ENCODE measurements at places on chromosomes 5 and 9.

DNA sequence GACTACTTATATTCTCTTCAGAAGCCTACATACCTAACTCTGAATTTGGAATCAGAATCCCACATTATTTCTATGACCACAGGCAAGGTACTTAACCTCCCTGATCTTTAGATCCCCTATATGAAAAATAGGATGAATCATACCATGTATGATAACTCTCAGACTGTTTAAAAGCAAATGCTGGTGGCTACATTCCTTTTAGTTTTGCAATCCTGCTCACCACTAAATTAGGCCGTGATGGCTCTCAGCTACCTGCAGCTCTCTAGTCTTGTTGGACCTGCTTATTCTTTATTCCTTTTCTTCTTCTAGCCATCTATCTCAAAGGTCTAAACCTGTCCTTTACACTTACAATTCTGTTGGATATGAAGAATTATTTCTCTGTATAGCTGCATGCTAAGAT is 303.4 kb upstream of the ATP10B start:
- no peak for DNase-seq

DNA sequence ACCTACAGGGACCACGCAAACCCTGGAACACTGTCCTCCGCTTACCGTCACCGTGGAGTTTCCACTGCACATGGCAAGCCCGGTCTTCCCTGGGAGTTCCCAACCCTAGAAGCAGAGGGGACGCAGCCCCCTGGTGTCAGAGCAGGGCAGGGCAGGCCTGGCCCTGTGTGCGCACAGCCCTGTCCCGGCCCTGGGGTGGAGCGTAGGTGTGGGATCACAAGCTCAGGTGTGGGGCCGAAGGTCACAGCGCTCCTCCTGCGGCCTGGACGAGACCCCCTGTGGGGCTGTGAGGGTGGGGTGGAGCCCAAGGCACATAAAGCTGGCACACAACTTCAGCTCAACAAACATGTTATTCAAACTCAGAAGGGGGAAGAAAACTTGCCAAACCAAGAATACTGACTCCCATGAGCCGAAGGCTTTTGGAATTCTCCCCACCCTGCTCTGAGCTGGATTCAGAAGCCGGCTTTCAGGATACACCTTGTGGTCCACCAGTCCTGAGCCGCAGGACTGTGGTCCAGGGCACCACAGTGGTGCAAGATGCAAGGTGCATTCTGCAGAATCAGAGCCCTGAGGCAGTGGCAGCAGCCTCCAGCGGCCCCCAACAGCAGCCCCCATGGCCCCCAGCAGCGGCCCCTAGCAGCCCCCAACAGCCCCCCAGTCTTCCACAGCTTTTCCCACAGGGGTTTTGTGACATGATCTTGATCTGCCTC is 11.8 kb upstream of the EXOC3 start:
- DNase-seq, result peak; percentile 35

DNA sequence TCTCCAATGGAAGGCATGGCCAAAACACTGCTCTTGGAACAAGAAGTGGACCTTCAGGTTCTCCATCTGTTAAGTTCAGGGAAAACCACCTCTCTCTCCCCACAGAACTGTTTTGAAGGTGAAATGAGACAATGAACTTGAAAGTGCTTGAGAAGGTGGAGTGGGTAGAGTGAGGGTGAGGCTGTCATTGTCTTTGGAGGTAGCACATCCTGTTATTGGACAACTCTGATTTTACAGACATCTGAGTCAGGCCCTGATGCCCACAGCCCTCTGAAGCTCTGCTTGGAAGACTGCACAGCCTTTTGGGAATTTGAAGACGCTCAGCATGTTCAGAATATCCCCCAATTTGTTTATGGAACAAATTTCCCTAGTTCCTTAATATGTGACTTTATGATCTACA is 27.6 kb upstream of the TEX48 start:
- no peak for DNase-seq

DNA sequence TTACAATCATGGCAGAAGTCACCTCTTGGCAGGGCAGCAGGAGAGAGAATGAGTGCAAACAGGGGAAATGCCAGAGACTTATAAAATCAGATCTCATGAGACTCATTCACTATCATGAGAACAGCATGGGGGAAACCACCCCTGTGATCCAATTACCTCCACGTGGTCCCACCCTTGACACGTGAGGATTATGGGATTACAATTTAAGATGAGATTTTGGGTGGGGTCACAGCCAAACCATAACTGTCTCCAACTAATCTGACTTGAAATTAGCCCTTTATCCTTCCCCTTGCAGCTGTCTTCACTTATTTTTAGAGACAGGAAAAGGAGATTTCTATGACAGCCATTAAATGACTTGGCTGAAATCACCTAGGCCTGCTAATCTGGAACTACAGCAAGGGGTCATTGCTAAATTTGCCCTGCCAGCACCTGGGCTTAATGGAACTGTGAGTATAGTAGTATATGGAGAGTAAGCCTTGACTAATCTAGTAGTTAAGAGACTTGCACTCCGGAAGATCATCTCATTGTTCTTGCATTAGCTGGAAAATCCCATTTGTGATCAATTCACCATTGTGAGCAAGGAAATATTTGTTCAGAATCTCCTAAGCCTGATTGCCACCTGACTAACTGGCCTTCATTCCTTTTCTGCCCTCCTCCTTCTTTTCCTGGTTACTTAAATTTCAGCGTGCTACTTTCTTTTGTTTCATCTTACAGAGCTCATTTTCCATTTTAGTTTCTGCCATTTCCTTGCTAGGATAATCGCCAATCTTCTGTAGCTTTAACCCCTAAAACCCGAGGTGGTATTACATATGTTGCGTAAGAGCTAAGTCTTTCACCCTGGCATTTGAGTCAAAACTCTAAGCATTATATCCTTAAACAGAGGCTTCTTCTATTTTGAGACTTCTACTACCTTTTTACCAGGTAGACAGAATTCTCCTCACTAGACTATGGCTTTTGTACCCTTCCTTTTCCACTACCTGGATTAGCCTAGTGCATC is 65.3 kb upstream of the RUSC2 start:
- DNase-seq, result no peak

- no peak for DNase-seq
Observed at GRCh38 chr5:3006526-3006925, 255.0 kb upstream of the IRX2 start.

Data from stimulated activated CD4-positive, alpha-beta T cell treated with anti-CD3 and anti-CD28 coated beads, Interleukin-4, amount 100 ng/mL, for 4 hours (primary cell).